ENCODE measurements at places on chromosomes 4 and X.
A peak's percentile ranks its signal among the peaks of the same experiment; 100 is the strongest.

- DNase-seq, result no peak
These were observed 93.1 kb downstream of the PSAPL1 start for GRCh38 chr4:7341491-7342222.

GRCh38 chrX:46408553-46409407 is 136.4 kb downstream of the ZNF674 start:
- peak; percentile 32 for DNase-seq

- DNase-seq, result no peak
These were observed 54.2 kb downstream of the ATXN3L start for GRCh38 chrX:13265549-13266132.

DNA sequence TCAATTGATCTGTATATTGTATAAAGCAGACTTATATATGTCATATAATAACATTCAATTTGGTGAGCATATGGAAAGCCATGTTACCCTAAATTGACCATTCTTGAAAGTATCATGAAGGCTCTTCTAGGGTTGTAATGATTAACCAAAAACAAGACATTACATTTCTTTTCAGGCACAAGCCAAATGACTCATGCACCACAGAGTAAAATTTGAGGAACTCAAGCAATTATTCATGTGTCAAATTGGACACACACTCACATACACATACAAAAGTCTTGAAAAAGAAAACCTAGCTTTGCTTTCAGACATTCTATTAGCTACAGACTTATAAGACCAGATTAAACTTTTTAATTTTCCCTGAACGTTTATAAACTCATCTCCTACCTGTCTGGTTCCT is 146.5 kb upstream of the PCDH18 start:
- no peak for DNase-seq

- DNase-seq, result no peak
These were observed 815.0 kb upstream of the PCDH10 start for GRCh38 chr4:132334081-132334480.

DNA sequence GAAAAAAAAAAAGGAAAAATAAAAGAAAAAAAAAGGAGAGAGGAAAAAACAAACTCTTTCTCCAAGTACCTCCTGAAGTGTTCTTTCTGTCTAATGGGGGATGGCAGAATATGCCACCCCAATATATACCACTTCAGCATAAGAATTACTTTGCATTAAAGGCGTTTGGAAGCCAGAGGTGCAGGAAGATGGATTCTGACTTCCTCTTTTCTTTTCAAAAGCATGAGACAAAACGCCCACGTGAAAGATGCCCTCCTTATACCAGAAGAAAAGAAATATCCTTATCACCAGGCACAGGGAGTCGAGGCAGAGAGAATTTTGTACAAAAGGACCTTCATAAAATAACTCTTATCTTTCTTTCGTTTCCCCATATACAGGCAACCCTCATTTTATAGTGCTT is 40.9 kb downstream of the COX18 start:
- DNase-seq, result no peak

- no peak for DNase-seq
These were observed 20.5 kb downstream of the TMEM187 start for GRCh38 chrX:153993079-153993478.

GRCh38 chrX:46634577-46634976 is 61.0 kb downstream of the CHST7 start:
- no peak for DNase-seq

DNA sequence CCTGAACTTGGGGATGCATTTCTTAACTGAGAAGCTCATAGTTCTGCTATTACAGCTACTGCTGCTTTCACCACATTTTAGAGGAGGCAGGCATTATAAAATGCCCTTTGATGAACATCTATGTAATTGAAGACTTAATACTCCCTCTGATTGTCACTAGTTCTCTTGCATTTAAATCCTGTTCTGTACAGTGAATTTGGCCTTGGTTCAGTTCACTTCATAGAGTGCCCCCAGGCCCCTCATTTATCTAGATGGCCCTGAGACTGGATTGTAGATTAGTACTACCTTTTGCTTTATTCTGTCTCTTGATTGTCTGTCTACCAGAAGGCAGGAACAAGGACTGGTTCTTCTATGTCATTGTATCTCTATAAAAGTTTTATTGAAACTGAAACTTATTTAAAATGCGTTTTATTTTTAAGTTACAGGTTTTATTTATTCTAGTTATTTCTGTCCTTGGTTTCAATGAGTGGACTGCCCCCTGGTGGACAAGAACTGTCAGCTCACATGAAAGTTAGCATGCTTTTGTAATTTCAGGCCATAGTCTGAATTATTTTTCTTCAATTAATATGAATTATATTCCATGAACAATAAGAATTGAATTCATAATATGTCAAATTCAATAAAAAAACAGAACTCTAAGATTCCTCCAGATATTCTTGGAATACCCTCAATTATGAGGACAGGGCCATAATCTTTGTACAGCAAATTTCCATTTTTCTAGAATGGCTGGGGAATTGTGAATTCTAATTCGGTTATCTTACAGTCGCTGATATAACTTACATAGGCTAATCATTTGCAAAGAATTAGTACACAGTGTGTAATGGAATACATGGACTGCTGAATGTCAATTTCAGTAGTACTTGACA is 47.2 kb upstream of the TMEM33 start:
- no peak for DNase-seq

- DNase-seq, result no peak
These were observed 50.0 kb upstream of the FAM9C start for GRCh38 chrX:13094374-13094773.

DNA sequence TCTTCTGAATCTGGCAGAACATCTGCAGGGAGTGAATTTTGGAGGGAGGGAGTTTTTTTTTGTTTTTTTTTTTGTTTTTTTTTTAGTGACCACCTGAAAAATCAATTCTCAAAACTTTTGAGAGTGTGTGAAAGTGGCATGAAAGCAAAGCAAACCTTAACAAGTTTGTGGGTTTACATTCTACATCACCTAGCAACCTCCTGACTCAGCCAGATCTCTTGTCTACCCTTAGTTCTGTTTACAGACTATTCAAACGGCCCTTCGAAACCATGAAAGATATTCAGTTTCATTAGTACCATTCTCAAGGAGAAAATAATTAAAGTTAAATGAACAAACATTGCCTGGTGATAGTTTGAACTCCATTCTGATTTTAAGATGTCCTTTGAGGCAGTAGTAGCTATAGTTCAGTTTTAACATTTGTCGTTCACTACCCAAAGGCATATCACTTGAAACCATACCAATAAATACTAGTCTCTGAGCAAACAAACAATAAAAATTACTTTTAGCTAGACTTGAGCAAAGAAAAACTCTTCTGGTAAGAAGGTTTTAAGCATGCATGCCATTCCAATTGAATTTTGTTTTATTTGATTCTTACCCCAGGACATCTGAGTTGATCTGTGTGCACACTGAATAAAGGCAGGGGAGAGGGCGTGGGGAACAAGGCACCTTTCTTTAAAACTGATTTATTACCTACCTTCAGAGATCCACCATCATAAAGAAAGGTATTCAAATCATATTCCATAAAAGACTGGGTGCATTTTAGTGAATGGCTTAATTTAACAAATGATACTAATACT is 137.7 kb downstream of the ARX start:
- no peak for DNase-seq

DNA sequence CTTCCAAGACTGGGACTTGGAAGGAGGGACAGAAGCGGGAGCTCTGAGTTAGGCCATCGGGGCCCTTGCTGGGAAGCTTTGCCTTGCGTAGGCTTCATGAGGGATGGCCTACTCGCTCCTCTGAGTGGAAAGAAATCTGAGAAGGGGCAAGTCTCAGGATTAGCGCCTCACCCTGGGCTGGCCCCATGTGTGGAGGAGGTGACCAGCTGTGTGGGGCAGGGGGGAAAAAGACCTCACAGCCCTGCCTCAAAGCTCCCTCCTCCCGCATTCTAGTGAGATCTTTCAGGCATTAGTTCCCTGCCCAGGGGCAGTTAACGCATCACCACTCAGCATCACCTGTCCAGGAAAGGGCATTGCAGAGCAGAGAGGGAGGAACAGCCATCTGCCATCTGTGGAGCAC is 156.1 kb downstream of the ENPP6 start:
- DNase-seq, result no peak

DNA sequence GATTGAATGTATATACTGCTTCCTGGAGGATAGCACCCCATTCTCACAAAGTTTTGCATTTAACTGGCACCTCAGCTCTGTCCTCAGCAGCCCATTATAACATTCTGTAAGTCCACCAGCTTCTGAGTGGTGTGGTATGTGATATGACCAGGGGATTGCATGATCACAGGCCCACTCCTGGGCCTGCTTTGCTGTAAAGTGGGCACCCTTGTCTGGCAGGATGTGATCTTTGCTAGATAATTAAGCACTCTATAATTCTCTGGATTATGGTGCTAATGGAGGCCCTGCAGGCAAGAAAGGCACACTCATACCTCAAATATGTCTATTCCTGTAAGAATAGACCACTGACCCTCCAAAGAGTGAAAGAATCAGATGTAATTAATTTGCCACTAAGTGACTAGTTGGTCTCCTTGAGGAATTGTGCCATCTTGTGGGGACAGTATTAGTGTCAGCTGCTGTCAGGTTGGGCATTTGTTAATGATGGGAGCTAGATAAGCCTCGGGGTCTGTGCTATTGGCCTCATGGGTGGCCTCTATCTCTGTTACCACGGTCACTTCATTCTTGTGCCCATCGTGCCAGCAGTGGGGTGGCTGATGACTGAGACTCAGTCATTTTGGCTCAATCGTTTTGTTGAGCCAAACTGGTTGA is 2.2 kb upstream of the CFI start:
- DNase-seq, result peak; percentile 20

DNA sequence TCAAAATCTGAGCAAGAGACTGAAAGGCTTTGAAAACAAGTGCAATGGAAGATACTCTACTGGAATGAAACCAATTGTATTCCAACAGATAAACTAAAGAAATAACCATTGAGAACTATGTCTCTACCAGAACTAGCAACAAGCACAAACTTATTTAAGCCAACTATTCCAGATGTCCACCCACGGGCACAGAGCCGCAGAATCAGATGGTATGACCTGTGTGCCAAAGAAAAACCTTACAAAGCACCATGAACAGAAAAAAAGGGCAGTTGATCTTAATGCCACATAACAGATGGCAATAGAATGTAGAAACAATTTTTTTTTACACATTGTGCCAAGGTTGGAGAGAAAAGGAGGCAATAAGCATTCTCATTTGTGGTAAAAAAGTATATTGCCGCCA is 269.3 kb upstream of the ADGRL3 start:
- no peak for DNase-seq

DNA sequence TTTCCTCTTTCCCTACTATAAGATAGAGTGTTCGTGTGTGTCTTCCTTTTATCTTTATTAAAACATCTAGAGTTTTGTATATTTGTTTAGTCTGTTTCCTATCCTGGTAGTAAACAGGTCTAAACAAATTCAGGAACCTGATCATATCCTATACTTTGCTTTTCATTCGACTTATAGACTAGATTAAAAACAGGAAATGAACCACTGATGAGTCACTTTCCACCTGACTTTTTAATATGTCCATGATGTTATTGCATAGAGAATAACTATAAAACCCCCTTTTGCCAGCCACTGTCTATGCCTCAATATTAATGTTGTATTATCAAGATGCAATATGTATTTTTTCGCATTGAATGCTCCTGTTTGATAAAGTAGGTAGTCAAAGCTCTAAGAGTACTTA is 1794.0 kb downstream of the STIM2 start:
- no peak for DNase-seq

GRCh38 chrX:28697732-28698131 is 110.5 kb downstream of the IL1RAPL1 start:
- no peak for DNase-seq

- no peak for DNase-seq
These were observed 78.0 kb downstream of the GPC4 start for GRCh38 chrX:133337250-133337649.

GRCh38 chrX:23187819-23188218 is 146.8 kb upstream of the PTCHD1 start:
- no peak for DNase-seq

DNA sequence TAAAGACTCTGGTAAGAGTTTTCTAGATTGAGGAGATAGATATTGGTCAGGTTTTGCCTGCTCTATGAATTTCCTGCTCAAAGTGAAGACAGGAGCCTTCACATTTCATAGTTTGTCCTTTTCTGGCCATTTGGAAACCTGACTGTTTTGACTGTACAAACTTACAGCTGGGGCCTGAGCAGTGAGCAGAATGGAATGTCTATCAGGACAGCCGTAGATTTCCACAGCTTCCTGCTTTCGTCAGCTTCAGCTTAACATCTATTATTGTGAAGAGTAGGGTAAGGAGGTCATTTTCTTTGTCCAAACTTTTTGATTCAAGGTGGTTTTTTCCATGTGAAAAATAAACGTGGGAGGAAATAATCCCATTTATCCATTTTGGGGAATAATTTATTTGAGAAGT is 124.3 kb upstream of the DIPK2B start:
- DNase-seq, result no peak

DNA sequence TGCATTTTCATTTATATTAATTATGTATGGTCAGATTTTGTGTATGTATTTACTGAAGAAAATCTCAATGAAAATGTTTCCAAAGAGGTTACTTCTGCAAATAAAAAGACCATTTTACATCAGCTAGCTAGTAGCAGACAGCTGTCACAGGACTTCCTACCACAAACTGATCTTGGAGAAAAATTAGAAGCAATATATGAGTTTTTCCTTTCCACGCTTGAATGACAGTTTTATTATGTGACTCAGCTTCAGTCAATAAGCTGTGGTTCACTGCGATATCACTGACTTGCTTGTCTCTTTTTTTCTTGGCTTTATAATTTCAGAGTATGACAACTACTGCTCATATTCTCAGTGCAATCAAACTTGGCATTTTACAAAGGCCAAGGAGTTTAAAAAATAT is 787.4 kb upstream of the GALNTL6 start:
- no peak for DNase-seq

DNA sequence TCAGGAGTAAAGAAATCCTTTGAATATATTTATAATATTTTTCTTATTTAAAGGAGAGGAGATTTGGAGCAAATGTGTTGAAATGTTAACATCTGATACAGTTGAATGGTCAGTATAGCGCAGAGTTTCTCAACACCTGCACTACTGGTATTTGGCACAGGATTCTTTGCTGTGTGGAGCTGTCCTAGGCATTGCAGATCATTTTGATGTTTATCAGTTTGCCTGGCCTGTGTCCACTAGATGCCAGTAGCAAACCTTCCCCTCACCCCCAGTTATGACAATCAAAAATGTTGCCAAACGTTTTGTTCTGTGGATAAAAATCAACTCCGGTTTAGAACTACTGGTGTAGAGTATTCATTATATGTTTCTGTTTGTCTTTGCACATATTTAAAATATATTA is 765.3 kb upstream of the SLIT2 start:
- no peak for DNase-seq

- no peak for DNase-seq
These were observed 188.0 kb upstream of the TBC1D9 start for GRCh38 chr4:140944199-140944515.

DNA sequence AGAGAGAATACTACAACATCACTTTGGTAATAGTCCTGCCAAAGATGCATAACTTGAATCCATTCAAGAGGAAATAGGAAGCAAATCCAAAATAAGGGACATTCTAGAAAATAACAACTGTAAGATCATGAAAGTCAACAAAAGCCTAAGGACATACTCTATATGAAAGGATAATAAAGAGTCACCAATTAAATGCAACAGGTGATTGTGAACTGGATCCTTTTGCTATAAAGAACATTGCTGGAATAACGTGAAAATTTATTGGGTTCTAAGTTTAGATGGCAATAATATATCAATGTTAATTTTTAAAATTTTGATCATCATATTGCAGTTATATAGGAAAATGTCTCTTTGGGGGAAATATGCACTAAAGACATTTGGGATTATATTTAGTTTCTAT is 20.0 kb downstream of the BEX4 start:
- no peak for DNase-seq
